ENCODE measurements at places on chromosomes 2 and 18.

- DNase-seq: no peak
These were observed 51.2 kb upstream of the UBE2F start for GRCh38 chr2:237915576-237915975.

DNA sequence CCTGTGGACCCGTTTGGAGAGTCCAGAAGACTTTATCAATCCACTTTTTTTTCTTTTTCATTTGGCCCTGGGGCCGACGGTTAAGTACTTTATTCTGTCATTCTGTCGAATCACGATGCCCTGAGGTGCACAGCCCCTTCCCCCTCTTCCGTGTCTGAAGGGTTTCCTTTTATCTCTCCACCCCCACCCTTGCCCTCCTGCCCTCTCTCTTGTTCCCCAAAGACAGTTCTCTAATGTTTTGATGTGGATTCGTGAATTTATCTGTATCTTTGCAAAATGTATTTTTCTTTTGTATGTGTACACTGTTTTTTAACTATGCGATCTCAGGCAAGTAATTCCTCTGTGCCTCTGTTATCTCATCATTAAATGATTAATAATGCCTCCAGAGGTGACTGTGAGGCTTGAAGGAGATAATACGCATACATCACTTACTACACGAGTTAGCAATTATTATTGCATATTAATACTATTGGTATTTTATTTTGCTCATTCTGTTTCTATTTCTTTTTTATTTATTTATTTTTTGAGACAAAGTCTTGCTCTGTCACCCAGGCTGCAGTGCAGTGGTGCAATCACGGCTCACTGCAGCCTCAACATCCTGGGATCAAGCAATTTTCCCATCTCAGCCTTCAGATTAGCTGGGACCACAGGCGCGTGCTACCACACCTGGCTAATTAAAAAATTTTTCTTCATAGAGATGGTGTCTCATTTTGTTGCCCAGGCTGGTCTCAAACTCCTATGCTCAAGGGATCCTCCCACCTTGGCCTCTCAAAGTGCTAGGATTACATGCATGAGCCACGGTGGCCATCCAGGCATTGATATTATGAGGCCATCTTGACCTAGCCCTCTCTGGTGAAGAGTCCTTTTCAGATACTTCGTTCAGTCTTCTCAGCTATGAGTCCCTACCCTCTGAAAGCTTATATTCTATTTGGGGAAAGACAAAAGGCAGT, 1.4 kb upstream of the CASP8 start:
- no peak for DNase-seq

DNA sequence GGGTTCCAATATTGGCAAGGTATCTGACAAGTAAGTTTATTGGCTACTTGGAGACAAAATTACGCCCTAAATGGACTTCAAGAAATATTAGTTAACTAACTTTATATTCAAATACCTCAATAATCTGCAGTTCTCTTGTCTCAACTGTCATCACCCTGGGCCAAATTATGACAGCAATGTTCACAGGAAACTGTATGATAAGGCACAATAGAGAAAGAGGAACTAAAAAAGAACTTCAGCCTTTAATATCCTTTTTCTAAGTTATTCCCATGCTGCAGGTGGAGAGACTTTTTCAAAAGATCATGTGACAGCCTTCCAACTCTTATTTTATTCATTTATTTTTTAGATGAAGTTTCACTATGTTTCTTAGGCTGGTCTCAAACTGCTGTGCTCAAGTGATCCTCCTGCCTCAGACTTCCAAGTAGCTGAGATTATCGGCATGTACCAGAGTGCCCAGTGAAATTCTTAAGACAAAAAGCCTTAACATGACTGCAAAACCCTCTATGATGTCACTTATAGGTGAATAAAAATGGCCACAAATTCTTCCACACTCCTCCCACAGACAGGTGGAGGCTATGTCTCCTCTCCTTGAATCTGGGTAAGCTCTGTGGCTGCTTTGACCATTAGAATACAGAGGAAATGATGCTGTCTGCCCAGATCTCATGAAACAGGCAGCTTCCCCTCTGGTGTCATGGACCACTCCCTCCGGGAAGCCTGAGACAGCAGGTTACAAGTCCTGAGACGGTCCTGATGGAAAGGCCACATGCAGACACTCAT, 211.0 kb downstream of the TGIF1 start:
- DNase-seq: no peak

GRCh38 chr2:238640486-238640885, 207.4 kb upstream of the TWIST2 start:
- DNase-seq: no peak

DNA sequence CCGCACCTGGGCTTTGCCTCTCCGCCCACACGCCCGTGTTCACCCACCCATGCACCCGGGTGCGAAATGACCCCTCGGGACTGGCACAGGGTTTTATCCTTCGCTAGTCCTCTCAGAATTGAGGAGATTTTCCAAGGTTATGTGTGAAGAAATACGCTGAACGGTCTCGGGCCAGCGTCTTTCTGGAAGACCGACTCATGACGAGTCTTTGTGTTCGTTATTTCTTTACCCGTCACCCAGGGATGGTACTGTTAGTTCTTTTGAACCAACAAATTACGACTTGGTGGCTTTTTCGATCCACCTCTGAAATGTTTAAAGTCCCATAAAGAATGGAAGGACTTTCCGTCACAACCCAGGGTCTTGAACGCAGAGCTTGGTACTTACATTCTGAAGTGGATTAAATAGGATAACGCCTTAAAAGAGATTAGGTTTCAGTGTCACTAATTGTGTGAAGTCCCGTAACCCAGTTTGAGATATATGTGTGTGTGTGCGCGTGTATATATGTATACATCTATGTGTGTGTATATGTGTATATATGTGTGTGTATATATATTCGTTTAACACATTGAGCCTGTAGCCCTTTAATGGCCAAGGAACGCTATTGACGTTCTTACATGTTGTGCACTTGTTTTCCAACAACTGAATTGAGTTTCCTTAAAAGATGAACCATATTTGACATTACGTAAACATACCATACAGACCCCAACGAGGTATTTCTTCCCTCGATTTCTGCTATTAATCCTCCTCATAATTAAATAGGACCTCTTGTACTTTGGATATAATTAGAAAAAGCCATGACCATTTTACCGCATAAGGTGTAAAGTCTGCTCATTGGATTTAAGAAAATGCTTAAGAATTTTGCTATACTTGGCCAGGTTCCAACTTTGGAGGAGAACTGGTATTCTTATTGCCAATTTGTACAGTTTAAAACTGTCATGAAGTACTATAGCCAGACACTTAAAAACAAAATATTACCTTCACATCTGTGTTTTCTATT, 889 bp downstream of the ZC3H15 start:
- DNase-seq: peak; percentile 5

DNA sequence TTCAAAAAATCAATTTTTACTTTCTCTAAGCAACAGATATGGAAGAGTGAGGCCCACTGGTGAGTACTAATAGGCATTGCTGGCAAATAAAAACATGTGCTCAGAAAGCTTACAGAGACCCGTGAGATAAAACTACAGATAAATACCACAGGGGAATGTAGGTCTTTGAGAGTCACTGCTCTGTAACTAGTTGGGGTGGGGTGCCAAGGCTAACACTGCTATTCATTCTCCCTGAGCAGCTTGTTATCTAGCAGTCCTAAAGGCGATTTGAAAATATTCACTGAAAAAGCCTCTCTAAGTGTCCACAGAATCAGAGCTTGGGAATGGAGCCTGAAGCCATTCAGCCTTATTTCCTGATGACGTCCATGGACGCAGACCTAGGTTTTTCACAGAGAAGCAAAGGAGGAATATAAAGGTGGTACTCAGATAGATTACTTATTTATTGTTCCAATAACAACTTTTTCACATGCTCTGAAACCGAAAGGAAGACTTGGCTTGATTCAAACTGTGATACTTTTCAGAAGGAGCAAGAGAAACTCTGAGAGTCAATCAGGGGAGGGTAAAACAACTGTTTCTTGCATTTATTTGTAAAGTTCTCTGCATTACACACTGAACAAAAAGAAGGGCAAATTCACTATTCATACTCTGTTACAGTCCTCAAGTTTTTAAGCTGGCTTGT, 188.4 kb downstream of the PPP1R1C start:
- DNase-seq: no peak

GRCh38 chr18:48345596-48345995, 63.6 kb downstream of the ZBTB7C start:
- no peak for DNase-seq

DNA sequence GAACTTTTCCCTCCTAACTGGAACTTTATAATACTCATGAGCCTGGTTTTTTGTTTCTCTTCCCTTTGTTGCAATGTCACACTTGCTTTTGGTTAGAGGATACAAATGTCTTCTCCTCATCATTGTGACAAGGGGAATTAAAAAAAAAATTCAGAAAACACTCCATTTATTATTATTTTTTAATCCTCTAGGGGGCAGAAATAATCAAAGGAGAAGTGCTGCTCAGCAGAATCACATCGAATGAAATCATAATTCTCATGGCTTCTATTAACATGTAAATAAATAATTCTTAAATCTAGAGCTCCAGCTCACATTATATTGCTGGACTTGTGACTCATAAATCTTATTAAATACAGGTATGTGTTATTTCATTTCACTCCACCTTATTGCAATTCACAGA, 273.8 kb downstream of the TRIB2 start:
- DNase-seq: no peak

DNA sequence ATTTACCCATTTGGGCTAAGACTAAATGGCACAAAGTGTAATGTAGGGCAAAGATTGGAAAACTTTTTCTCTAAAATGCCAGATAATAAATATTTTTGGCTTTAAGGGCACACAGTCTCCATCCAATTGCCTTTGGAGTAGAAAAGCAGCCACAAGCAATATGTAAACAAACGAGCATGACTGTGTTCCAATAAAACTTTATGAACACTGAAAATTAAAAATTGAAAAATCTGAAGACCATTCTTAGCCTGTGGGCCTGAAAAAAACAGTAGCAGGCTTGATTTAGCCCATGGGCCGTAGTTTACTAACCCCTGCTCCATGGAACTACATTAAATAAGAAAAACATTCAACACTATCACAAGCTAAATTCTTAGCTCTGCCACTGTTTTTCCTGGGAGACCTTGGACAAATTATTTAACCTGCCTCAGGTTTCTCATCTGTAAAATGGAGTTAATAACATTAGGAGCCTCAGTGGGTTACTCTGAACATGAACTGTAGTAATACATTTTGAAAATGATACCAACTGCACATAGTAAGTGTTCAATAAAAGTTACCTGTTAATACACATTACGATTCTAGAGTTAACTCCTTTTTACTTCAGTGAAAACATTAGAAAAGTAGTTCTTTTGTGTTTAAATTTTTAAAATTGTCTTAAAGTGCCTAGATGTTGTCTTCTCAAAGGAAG, 1.3 kb downstream of the IFIH1 start:
- no peak for DNase-seq

DNA sequence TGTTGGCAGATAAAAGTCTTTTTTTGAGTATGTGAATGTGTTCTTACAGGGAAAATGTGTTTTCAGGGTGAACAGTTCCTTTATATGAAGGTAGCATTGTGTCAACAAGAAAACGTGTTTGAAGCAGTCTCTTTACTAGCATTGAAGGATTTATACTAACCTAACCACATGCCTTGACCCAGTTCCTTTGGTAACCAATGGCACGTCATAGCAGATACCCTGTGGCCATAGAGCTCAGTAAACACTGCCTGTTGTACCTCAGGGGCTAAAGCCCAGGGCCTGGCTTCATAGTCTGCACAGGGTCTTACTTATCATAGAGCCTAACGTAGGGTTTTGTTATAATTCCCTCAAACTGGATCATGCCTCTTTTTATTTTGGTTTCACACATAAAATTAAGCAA, 32.1 kb upstream of the NFU1 start:
- no peak for DNase-seq

GRCh38 chr18:7632152-7633098, 65.3 kb downstream of the PTPRM start:
- DNase-seq: no peak

DNA sequence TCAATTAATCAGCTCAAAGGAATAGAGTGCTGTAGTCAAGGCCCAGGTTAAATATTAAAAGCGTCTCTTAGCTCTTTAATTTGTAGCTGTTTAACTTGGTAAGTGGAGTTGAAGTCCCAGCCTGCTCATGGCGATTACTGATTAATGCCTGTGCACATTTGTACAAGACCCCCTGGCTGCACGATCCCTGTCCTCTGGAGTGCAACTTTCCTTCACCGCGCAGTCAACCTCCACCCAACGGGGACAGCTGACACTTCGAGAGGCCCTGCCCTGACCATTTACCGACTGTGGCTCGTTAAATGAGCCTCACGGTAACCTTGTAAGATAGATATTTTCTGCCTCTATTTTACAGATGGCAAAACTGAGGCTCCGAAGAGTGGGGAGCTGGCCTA, 5.5 kb upstream of the CYS1 start:
- DNase-seq: no peak

- DNase-seq: no peak
These were observed 612.5 kb downstream of the IRS1 start for GRCh38 chr2:226187156-226187555.
